ENCODE measurements at places on chromosomes 5 and 9.

DNA sequence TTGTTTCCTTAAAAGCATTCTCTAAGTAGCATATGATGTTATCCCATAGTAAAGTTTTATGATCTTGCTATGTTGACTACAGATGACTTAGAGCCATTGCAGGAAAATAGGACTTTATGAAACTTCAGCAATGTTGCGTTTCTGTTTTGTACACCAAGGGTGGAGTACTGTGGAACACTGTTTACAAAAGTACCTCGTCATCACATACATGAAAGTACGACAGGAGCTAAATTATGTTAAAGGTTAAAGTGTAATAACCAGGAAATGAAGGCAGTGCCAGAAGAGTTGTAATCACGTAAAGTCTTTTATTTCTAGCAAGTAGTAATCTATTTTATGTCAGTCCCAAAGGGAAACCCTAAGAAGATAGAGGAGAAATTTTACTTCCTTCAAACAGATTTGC lies 50.9 kb downstream of the C9orf85 start:
- no peak for DNase-seq

DNA sequence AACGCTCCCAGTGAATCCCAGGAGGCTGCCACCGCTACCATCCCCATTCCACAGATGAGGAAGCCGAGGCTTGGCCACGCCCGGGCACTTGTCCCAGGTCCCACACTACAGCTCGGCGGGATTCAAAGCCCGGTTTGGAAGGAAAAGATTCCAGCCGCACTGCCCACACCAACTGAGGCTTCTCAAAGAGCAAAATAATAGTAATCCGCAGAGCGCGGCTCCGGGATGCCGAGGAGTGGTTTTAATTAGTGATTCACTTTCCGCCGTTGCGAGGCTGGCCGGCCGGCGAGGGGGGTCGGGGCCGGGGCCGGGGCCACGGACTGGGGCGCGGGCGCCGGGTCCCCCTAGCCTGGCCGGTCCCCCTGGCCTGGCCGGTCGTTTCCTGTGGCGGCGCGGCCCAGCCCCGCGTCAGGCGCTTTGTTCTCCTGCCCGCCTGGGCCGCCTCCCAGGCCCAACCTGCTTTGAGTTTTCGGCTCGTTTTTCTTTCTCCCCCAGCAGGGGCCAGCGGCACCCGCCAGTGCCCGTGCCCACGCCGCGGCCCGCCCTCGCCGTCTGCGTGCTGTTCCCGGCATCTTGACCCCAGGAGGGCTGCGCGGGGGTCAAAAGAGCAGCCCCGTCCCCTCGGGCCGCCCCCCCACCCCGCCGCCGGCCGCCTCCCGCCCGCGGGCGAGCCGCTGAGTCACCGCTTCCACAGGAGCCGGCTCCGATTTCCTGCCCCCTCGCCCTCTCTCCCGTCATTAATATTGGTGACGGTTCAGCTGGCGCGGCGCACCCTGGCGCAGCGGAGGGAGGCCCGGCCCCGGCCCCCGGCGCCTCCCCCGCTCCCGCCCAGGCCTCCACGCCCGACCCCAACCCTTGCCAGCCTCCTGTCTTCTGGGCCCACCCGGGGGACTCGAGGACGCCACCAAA lies 31.2 kb downstream of the FGF18 start:
- no peak for DNase-seq

- no peak for DNase-seq
Measured at GRCh38 chr9:88370346-88370745, 17.9 kb upstream of the SPIN1 start.

- no peak for DNase-seq
Measured at GRCh38 chr5:117943541-117943940, 1044.8 kb downstream of the DTWD2 start.

DNA sequence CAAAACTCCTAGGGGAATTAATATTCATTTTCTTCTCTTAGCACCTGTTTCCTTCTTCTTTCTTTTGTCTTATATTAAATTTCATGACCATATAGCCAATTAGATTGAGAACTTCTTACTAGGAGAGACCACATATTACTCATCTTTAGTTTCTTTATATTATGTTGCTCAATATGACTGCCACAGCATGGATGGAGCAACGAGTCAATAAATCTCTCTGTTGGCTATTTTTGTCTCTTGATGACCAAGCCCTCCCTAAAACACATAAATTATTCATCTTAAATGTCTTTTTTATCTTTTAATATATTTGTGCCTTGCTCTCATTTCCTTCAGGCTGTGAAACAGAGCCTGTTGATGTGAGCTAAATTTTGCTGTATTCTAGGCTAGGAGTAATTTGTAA lies 123.0 kb downstream of the ADAMTSL1 start:
- no peak for DNase-seq

DNA sequence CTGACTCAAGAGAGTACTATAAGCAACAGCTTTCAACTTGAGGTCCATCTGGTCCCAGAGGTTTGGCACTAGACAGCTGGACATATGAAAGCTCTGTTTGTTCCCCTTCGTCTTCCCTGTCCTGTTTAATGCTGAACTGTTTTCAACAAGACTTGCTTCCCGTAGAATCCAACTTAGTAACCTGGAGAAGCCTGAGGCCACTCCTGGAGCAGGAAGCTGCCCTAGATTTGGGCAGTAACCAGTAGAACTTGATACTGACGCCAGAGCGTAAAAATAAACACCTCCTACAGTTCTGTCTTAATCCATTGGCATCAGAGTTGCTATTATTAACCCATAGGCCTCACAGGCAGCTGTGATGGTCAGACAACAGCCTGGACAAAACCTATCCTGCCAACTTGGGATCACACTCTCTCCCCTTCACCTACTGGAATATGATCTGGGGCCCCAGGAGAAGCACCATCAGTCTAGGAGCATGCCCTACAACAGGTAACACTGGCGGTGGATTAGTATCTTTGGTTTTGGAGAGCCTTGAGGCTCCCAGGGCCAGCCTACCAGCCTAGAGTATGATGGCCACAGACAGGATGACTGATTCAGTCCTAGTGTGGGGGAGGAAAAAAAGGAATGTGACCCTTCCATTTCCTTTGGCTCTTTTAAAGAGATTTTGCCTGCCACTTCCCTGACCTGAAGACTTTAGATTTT lies 29.2 kb downstream of the RUSC2 start:
- peak; percentile 32 for DNase-seq

DNA sequence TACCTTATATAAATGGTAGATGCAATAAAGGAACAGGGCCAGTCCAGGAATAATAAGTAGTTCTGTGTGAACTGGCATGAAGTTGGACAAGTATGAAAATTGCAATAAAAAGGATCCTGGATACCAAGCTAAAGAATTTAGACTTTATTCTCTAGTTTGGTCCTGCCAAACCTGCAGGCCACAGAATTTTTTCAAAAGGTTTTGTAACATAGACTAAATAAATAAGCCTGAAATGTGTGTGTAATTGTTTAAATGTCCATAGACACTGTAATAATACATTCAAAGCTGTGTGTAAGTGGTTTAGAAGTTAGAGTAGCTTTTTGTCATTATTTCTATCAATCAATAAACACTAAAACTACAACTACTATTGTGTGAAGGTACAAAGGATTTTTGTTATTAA lies 75.8 kb upstream of the PLPP1 start:
- no peak for DNase-seq

- no peak for DNase-seq
Measured at GRCh38 chr5:110594866-110595265, 131.6 kb downstream of the TMEM232 start.

- DNase-seq: no peak
Measured at GRCh38 chr5:169971780-169972179, 8.5 kb downstream of the INSYN2B start.

DNA sequence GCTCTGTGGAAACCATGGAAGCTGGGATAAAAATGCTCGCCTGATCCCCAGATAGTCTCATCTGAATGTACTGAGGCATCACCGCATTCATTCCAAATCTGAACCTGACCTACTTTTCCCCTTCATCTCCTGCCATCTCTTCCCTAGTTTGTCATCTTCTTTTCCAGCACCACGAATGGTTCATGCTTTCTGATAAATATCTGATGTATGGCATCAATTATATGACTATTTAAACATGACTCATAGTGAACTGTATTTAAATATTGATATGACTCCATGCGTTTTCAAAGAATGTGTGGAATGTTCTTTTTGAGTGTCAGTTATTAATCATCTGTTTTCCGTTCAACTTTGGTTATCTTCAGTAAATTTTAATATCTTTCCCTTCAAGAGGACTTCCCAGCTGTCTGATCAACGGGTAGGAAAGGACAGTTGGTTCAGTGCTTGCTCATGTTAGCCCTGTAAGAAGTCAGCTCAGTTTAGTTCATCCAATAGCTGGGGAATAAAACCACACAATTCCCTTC lies 21.1 kb downstream of the BASP1 start:
- DNase-seq: no peak

DNA sequence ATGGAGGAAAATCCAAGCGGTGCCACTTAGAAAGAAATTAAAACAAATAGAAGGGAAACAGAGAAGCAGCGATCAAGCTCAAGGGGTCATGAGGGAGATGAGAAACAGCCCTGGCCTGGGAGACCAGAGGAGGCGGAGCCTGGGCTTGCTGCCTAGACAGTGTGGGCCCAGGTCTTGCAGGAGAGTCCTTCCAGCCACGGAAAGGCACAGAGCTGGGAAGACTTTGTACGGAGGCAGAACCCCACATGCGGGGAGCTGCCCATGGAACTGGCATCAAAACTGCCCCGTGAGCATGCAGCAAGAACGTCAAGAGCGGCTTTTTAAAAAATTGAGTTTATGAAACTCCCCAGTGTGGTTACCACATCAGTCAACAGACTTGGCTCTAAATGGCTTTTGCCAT lies 119.4 kb downstream of the IRX1 start:
- no peak for DNase-seq

GRCh38 chr5:91840412-91840811 lies 457.3 kb upstream of the ARRDC3 start:
- DNase-seq: no peak

GRCh38 chr5:38532165-38532669 lies 24.2 kb downstream of the LIFR start:
- DNase-seq: no peak

DNA sequence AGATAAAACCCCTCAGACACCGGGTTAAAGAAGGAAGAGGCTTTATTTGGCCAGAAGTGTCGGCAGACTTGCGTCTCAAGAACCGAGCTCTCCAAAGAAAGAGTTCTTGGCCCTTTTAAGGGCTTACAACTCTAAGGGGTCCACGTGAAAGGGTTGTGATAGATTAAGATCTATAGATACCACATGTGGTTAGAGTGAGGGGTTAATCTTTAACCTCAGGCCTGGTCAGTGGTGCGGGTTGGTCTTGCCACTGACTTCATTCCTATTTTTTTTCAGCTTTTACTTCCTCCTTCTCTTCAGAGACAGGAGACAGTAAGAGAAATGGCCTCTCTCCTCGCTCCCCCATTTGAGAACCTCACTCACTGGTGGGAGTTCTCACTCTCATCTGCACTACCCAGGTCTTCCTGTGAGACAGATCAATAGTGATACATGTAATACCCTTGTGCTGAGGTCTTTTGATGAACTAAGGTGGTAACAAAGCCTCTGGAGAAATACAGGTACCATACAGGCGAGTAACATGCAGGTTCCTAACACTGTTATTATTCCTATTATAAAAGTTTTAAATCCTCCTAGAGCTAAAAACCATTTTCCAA lies 52.4 kb upstream of the COX7C start:
- DNase-seq: no peak

- DNase-seq: no peak
Measured at GRCh38 chr5:36631620-36632362, 25.4 kb downstream of the SLC1A3 start.

GRCh38 chr9:108443741-108444140 lies 412.0 kb downstream of the ACTL7B start:
- peak; percentile 60 for DNase-seq

DNA sequence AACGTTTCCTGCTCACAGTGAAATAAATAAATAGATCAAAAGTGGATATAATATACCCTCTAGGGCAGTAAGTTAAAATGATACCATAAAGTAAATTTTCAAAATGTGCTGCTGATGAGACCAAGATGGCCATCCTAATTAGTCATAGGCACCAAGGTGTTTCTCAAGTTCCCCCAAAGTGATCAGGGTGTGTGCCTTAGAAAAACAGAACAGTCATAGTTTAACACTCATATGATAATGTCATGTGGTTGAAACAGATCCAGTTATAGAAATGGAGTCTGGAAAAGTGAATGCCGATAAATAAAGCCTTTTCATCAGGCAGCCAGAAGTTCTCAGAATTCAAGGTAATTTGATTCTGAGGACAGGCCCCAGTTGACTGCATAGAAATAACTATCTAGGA lies 161.5 kb upstream of the CDKN2B start:
- DNase-seq: no peak

DNA sequence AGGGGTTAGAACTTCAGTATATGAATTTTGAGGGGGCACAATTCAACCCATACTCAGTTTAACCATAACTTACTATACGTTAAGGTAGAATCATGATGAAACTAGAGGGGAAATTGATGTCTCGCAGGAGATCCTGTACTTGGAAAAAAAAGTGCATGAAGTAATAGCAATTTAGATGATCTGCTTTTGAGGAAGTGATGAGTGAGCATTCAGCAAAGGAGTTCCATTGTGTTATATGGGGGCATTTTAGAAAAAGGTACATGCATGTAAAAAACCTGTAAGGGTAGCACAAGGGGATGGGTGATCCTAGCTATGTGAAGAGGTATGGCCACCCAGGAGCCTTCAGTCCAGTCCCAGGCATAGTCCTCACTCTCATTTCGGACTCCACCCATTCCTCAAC lies 14.8 kb upstream of the TMC1 start:
- DNase-seq: no peak

GRCh38 chr5:118598311-118598710 lies 390.0 kb downstream of the DTWD2 start:
- DNase-seq: no peak

- DNase-seq: no peak
Measured at GRCh38 chr9:92308893-92309292, 15.4 kb upstream of the IARS1 start.

- DNase-seq: no peak
Measured at GRCh38 chr5:149348518-149348917, 3.2 kb downstream of the GRPEL2 start.

- no peak for DNase-seq
Measured at GRCh38 chr9:120507936-120508510, 71.9 kb downstream of the CDK5RAP2 start.

DNA sequence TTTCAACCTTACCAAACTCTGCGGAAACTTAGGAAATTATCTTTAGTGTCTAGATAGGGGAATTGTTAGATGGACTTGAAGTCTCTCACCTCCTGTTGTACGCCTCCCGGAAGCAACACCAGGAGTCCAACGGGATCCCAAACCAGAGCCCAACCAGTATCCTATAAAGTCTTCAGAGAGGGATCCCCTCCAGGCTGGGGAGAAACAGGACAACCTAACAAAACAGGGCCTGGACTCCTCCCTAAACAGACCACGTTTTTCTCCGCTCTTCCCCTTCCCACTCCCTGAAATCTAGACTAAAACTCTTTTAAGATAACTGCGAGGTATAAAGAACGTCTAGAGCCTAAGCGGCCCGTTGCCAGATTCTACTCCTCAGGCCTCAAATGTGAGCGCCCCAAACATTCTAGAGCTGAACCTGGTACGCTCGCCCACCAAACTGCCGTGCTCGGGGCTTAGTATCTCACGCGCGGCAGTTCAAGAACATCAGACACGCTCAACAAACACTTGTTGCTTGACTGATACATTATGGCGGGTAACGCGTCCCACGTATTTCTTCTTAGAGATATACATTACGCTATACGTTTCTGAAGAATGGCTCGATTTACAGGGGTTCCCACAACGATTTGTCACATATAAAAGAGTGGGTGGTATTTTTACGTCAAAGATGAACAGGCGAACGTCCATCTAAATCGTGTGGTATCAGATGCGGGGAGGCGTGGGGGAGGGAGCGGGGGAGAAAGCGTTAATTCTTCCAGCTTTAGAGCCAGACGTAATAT lies 663 bp upstream of the SMIM27 start:
- DNase-seq: peak; percentile 29

Measured in SW 1271 (cell line).